ENCODE measurements at places on chromosomes 1 and 21.

- no peak for DNase-seq
Observed at GRCh38 chr1:53122961-53123413, 19.5 kb downstream of the SLC1A7 start.

DNA sequence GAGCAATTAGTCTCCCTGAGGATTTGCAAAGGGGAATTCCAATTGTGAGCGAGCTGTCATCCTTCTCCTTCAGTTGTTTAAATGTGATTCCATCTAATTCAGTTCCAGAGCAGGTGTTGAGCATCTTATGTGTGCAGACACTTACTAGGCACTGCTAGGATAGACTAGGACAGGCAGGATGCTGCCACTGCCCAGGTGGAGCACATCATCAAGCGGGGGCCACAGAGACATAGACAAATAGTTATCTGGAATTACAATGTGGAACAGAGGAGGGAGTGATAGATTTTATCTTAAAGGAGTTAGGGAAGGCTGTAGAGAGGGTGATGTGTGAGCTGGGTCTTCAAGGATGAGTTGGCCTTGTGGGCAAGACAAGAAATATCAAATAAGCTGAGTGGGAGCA lies 55.9 kb downstream of the CDC7 start:
- DNase-seq, result no peak

DNA sequence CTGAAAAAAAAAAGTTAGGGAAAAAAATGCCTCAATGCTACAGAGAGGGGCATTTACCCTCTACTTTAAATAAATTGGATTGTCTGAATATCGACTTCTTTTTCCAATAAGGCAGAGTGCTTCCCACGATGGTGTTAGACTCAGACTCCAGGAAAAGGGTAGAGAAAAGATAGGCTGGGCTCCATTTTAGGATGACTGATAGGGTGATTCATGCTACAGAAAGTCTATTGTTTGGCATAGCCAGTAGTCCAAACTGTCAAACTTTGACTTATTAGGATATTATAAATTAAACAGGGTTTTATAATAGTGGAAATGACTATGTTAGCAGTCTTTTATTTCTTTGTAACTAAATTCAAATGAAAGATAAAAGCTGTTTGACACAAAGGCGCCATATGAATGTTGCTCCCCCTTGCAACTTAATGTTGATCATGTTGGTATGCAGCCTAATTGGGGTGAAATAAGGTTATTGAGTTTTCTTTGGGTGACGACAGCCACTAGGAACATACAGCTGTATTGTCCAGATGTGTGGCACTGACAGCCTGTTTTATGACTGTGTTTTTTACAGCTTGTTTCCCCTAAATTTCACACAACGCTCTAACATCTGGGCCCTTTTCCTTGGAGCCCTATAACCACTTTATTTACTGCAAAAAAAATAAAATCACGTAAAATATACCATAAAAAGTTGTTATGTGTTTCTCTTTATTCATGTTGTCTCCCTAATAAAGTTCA lies 69.3 kb downstream of the SPAG17 start:
- DNase-seq, result no peak

- no peak for DNase-seq
Observed at GRCh38 chr1:248596615-248597014, 885 bp downstream of the OR2T10 start.

GRCh38 chr1:211603191-211603701 lies 24.3 kb upstream of the SLC30A1 start:
- DNase-seq, result no peak

DNA sequence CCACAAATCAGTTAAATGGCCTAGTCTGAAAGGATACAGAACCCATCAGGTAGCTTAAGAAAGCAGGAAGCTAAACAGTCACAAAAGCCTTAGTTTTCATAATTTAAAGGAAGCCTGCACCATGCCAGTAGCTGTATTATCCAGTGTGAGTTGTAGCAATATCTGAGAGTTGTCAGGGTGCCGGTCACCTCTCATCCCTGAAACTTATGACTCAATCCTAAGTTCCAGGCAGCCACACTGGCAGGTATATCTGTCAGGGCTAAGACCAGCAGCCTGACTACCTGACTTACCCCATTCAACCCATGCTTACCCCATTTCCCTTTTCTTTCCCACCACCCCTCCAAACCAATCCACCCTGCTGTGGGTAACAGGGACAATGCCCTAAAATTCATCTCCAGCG lies 37.8 kb upstream of the LPAR3 start:
- no peak for DNase-seq

DNA sequence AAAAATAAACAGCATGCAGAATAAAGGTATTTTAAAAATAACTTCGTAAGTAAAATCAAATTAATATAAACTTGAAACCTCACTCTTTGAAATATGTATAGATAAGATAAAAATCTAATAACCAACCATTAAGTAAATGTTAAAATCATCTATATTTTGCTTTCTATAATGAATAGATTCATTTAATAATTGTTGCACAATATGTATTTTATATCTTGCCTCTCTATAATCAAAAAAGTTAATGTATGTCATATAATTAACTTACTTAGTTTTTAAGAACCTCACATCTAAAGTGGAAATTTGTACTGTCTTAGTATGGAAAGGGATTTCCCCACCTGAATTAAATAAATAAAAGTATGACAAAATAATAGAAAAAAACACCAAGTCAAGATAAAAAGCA lies 42.4 kb upstream of the RBM34 start:
- no peak for DNase-seq

DNA sequence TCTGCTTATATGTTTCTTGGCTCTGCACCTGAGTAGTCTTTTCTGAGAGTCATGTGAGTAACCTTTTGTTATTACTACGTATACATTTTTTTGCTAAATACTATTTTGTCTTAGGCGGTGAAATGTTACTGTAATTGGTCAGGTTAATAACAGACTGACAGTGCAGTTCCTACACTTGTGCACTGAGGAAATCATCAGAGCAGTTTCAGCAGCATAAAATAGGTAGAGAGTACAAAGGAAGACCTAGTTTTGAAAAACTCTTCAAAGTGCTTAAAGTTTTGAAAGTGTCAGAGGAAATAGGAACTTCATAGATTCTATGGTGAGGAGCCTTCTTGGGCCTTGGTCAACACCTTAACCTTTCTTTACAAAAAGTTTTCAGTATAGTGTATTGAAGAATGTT lies 11.1 kb downstream of the ATF6 start:
- peak; percentile 18 for DNase-seq

DNA sequence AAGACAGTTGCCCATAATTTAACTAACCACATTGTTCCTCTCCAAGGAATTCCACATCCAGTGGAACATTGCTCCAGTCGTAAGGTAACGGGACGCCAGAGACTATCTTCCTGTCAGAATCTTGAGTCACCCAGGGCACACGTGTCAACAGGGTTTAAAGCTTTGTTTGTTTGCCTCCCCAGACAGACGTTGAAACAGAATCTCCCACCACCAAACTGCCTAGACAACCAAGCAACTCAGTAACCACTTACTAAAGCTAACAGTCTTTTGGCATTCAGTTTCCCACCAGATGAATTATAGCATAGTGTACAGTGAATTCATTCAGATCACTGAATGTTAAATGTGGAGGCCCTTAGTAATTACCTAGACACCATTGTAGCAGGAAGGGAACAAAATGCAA lies 439.5 kb downstream of the PLPP3 start:
- no peak for DNase-seq

DNA sequence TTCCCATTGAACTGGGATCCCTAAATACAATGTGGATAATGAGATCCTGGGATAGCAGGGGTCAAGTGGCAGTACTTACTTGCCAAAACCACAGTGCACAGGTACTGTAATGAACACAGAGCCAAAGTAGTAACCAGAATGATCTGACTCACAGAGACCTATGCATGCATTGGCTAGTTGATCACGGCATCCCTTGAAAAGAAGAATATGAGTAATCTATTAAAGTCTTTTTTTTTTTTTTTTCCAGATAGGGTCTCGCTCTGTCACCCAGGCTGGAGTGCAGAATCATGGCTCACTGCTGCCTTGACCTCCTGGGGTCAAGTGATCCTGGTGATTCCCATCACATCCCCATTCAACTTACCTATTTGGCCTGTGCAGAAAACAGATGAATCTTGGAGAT lies 29.4 kb upstream of the EIF4G3 start:
- DNase-seq, result no peak

- no peak for DNase-seq
Observed at GRCh38 chr1:117821774-117822482, 107.5 kb downstream of the GDAP2 start.

GRCh38 chr1:223836586-223836985 lies 9.2 kb downstream of the TP53BP2 start:
- no peak for DNase-seq

GRCh38 chr1:49694251-49694827 lies 329.4 kb downstream of the AGBL4 start:
- DNase-seq, result no peak

DNA sequence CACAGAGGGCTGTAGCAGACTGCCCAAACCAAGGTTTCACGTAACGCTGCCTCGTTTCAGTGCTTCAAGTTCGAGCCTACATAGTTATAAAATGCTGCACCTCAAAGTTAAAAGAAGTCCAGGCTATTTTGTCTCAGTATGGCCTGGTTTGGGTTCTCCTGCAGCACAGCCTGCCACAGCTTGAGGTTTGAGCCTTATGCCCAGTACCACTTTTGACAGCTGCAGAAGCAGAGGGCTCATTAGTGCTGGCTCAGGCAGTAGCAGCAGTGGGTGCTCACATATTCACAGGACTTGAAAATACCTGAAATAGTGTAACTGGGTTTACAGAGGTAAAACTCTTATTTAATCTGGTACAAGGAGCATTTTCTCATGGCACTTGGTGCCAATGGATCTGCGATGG lies 15.3 kb downstream of the SPATA46 start:
- DNase-seq, result no peak

GRCh38 chr1:112397841-112398240 lies 1.8 kb downstream of the CTTNBP2NL start:
- DNase-seq, result no peak

DNA sequence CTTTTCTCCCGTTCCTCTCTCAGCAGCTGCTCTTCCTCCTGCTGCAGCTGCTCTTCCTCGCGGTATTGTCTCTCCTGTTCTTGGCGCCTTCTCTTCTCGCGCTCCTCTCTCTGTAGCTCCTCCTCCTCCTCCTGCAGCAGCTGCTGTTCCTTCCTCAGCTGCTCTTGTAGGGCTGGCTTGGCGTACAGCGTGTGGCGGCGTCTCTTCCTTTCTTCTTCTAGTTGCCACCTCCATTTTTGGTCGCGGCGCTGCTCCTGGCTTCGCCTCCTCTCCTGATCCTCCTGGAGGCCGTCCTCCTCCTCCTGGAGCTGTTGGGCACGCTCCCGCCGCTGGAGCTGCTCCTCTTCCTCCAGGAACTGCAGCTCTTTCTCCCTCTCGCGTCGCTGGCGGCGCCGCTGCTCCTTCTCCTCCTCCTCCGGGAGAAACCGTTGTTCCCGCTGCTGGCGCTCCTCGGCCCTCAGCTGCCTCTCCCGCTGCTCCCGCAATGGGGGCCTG lies 4.8 kb downstream of the TCHH start:
- DNase-seq, result no peak

DNA sequence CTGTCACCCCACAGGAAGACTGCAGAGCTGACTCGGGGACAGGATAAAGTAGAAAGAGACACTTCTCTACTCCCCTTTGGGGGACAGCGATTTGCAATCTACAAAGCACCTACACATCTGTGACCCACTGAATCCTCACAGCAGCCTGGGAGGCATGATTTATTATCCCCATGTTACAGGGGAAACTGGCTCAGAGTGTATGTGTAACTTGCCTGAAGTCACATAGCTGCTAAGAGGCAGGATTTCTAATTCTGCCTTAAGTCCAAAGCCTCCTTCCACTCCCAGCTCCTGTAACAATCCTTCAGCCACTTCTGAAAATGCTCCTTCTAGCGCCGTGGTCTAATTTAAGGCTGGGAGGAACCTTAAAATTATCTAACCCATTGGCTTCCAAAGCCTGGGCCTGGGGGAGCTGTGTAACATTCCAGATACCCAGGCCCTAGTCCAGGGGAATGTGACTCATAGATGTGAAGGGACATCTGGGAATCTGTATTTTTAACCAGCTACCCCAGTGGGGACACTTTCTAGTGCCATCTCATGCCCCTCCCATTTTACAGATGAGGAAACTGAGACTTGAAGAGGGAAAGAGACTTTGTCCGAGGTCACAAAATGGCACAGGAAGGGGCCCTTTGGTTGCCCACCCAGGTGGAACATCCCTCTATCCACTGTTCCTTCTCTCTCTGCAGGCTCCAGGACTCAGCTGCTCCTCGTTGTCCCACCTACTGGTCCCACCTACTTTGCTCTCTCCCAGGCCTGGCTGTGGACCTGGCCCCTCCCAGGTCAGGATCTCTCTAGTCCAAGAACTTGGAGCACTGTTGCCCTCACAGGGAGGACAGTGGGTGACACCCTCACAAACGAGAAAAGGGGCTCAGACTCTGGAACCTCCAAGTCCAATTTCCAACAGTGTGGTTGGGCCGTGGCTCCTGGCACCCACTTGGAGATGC lies 48.9 kb downstream of the AHDC1 start:
- no peak for DNase-seq

- DNase-seq, result no peak
Observed at GRCh38 chr1:24285231-24285630, 33.9 kb upstream of the GRHL3 start.

DNA sequence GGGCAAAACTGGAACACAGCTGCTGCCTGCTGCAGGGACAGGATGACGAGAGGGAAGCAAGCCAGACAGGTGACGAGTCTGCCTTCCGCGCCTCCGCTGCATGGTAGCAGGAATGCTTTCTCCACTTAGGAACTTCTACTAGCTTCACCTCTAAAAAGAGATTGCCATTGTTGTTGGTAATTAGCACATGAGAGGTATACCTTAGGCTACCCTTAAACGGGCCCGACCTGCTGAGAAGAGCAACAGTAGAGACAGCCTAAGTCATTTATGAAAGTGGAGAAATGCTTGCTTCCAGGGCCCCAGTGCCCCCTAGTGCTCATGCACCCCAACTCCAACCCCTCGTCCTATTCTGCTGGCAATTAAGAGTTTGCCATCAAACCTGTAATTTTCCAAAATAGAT lies 96.9 kb upstream of the AKT3 start:
- peak; percentile 27 for DNase-seq

GRCh38 chr1:33367485-33368405 lies 46.8 kb upstream of the A3GALT2 start:
- peak; percentile 71 for DNase-seq

- no peak for DNase-seq
Observed at GRCh38 chr1:76006234-76006633, 68.3 kb upstream of the ST6GALNAC3 start.
